Psoas muscle (tissue), 8 donors: ENCODE measurements at places on chromosomes 12 and 14. TPM values are rescaled to one million over a fixed set of nuclear protein-coding genes. Genes with fewer than 3 reads are reported as not detected.

- DNase-seq: no peak
- peaks cover 36% of the 10 kb centered on the region for H3K4me1 ChIP-seq
- H3K27ac ChIP-seq: no peak overlapping the region
These were observed 23.8 kb upstream of the POLR3B start for GRCh38 chr12:106333756-106334155.

DNA sequence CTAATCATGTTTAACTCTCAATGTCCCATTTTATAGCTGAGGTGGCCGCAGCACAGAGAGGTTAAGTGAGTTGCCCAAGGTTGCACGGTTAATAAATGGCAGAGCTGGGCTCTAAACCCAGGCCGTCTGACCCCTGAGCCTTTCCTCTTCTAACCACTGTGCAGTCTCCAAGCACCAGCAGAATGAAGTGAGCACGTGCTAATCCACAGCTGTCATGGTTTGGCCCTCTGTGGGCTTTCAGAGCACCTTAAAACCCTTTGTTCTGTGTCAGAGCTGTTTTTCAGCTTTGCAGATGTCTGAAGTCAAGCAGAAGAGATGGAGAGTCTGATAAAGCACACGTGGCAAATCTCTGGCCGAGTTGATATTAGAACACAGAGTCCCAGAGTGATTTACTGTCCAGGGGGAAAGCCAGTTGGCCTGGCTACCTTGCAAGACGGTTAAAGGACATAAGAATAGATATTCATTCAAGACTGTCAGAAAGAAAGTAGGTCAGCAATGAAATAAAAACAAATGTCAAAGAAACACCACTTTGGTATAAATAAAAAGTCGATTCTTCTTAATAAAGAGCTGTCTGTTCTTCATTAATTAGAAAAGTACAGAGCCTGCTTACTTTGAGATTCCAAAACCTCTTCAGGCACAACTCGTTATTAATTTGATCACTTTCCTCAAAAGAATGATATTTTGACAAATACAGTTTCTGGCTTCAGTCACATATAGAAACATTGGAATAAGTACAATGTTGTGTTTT, 107.3 kb downstream of the CRADD start:
- DNase-seq: peak; percentile 60
- no peaks in the 10 kb centered on the region for H3K27me3 ChIP-seq
- H3K36me3 ChIP-seq: no peaks in the 10 kb centered on the region
- peak overlapping the region; percentile 85 for H3K27ac ChIP-seq
- H3K4me1 ChIP-seq: peaks cover 53% of the 10 kb centered on the region

DNA sequence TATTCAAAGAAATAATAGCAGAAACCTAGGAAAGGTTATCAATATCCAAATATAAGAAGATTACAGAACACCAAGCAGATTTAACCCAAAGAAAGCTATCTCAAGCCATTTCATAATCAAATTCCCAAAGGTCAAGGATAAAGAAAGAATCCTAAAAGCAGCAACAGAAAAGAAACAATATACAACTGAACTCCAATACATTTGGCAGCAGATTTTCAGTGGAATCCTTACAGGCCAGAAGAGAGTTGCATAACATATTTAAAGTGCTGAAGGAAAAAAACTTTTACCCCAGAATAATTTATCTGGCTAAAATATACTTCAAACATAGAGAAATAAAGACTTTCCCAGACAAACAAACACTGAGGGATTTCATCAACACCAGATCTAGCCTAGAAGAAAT, 54.3 kb downstream of the DENND5B start:
- no peak for DNase-seq
- H3K4me3 ChIP-seq: no peak overlapping the region
- H3K36me3 ChIP-seq: no peaks in the 10 kb centered on the region
- H3K27me3 ChIP-seq: no peaks in the 10 kb centered on the region
- no peak overlapping the region for H3K27ac ChIP-seq

DNA sequence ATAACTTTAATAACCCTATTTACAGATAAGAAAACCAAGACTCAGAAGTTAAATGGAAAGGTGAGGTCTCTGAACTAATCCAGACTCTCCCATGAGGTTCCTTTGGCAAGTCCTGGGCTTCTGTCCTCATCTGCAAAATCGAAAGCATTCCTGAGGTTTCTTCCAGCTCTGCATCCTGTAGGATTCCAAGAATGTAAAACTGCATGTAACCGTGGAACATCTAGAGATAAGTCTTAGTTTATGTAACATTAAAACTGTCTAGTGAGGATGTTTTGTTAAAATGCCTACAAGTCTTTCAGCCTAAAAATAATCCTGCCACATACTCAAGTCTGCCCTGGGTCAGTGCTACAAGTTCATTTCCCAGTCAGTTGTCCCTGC, 7.3 kb upstream of the ITFG2 start:
- no peak overlapping the region for H3K4me3 ChIP-seq
- H3K27me3 ChIP-seq: no peaks in the 10 kb centered on the region
- no peak for DNase-seq
- H3K36me3 ChIP-seq: peaks cover 78% of the 10 kb centered on the region

- no peak overlapping the region for H3K27ac ChIP-seq
- H3K4me1 ChIP-seq: no peaks in the 10 kb centered on the region
- DNase-seq: no peak
- no peaks in the 10 kb centered on the region for H3K36me3 ChIP-seq
These were observed 14.3 kb upstream of the GTF2A1 start for GRCh38 chr14:81235096-81235495.

DNA sequence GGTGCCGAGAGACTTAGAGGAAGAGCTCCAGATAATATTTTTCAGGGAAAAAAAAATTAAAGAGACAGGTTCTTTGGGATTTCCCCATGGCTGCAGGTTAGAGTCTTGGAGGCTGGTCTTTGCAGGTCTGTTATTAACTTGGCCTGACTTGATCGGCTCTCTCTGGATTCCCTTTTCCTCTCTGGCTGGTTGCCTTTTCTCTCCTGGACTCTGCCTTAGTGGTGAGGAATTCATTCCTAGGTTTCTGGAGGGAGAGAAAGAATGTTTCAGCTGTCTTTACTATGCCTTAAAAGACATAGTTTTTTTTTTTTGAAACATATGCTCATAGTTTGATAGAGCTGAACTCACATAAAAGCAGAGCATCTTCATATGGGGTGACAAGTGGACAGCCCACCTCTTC, 336.3 kb downstream of the BMP4 start:
- no peak overlapping the region for H3K4me3 ChIP-seq
- no peaks in the 10 kb centered on the region for H3K4me1 ChIP-seq
- DNase-seq: no peak
- H3K27me3 ChIP-seq: peaks cover 2% of the 10 kb centered on the region
- H3K36me3 ChIP-seq: no peaks in the 10 kb centered on the region

DNA sequence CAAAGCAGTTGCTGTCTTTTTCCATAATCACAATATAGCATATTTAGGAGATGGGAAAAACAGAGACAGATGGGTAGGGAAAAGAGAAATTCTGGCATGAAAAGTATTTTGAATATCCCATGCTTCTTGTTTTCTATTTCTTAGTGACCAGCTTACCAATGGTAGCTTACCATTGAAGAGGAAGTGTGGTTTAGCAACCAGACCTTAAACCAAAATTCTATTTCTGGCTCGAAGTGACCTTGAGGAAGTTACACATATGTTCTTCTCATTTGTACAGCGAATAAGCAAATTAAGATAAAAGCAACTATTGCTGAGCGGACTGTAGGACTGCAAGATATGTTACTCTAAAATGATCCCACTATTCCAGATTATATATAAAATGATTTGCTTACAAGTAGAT, 82.9 kb downstream of the FGD4 start:
- DNase-seq: no peak
- peak overlapping the region; percentile 56 for H3K27ac ChIP-seq
- H3K4me1 ChIP-seq: peaks cover 41% of the 10 kb centered on the region

DNA sequence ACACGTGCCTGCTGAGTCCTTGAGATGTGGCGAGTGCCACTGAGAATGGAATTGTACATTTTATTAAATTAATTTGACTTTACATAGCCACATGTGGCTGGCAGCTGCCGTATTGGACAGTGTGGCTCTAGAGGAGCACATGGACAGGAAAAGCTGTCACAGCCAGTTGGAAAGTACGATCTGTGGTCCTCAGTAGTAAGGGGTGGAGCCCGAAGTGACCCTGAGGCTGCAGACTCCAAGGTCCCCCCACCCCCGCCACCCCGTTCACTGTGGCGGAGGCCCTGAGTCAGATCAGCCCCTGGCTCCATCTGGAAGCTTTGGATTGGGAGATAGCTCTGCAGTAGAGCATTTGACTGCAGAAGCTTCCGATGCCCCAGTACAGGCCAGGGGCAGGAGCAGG, 25.8 kb upstream of the BEGAIN start:
- no peak overlapping the region for H3K4me3 ChIP-seq
- H3K36me3 ChIP-seq: no peaks in the 10 kb centered on the region
- peaks cover 10% of the 10 kb centered on the region for H3K27me3 ChIP-seq
- H3K4me1 ChIP-seq: no peaks in the 10 kb centered on the region
- no peak for DNase-seq

GRCh38 chr12:82723891-82724290, 37.2 kb downstream of the TMTC2 start:
- no peaks in the 10 kb centered on the region for H3K36me3 ChIP-seq
- no peak overlapping the region for H3K4me3 ChIP-seq
- no peak for DNase-seq
- H3K27ac ChIP-seq: no peak overlapping the region
- H3K27me3 ChIP-seq: no peaks in the 10 kb centered on the region

DNA sequence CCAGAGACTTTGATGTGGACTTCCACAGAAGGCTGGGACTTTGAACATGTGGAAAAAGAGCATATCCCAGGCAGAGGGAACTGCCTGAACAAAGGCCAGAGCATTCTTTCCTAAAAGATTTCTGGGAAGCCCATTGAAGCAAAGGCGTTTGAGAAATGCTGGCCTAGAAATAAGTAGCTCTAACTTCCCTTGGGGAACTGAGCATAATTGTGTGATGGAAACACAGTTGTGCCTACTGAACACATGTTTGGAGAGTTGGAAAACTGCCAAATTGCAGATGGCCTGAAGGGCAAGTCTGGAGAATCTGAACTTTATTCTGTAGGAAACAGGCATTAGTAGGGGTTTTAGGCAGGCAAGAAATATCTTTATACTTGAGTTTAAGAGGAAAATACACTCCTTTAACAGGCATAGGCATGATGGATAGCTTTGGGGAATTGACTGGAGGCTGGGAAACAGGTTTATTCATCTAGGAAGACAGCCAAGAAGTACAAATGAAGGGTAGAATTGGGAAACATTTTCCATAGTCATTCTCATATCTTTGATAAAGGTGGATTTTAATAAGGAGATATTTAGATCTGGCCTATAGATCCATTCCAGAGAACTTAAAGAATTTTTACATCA, 134.1 kb downstream of the TPH2 start:
- no peaks in the 10 kb centered on the region for H3K4me1 ChIP-seq
- no peaks in the 10 kb centered on the region for H3K36me3 ChIP-seq
- no peaks in the 10 kb centered on the region for H3K27me3 ChIP-seq
- no peak overlapping the region for H3K4me3 ChIP-seq

- H3K36me3 ChIP-seq: peaks cover 14% of the 10 kb centered on the region
- H3K27me3 ChIP-seq: no peaks in the 10 kb centered on the region
- DNase-seq: no peak
These were observed 88.7 kb downstream of the RIC8B start for GRCh38 chr12:106863189-106863588.

- DNase-seq: no peak
- no peak overlapping the region for H3K27ac ChIP-seq
- H3K4me1 ChIP-seq: peaks cover 4% of the 10 kb centered on the region
- no peaks in the 10 kb centered on the region for H3K36me3 ChIP-seq
- H3K27me3 ChIP-seq: no peaks in the 10 kb centered on the region
- H3K4me3 ChIP-seq: no peak overlapping the region
These were observed 20.5 kb downstream of the FOXN4 start for GRCh38 chr12:109288571-109288970.

- H3K36me3 ChIP-seq: no peaks in the 10 kb centered on the region
- H3K4me3 ChIP-seq: no peak overlapping the region
- peaks cover 3% of the 10 kb centered on the region for H3K4me1 ChIP-seq
- H3K27me3 ChIP-seq: no peaks in the 10 kb centered on the region
- no peak for DNase-seq
- no peak overlapping the region for H3K27ac ChIP-seq
These were observed 34.1 kb upstream of the TUBA1C start for GRCh38 chr12:49230805-49231194.

DNA sequence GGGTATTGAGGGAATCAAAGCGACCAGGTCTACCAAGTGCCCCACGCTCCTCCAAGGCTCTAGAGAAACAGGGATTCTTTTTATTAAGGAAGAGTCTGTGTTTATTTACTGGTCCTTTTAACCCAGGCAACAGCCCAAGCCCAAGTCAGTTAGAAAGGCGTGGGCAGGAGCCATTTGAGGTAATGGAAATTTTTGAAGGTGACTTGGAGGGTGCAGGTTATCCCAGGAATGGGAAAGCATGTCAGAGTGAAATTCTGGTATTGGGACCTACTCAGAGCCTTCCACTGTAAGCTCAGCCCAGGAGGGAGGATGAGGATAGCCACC, 2.9 kb downstream of the SLC6A12 start:
- no peaks in the 10 kb centered on the region for H3K27me3 ChIP-seq
- no peak overlapping the region for H3K4me3 ChIP-seq
- H3K36me3 ChIP-seq: no peaks in the 10 kb centered on the region
- H3K4me1 ChIP-seq: no peaks in the 10 kb centered on the region
- no peak overlapping the region for H3K27ac ChIP-seq

DNA sequence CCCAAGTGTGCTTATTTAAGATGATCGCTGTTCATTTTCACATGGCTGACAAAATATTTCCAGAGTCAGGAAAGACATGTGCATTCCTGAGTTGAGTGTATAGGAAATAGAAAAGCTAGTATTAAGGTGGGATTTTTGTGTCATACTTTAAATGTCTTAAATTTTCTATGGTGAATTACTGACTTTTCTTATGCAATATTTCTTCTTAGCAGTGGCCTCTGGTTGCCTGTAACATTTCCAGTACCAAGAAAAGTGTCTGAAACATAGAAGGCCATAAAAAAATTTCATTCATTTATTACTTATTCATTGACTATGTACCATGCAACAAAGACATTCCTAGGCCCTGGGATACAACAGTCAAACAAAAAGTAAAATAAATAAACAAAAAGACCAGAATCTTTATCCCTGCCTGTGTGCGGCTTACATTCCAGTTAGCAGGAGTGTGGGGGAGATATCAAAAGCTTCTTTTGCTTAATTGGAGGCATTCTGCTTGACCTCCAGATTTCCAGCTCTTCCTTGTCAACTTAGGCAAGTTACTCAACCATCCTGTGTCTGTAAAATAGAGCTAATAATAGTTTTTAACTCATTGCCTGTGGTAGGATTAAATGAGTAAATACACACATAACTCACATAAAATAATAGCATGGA, 216.3 kb upstream of the FLRT2 start:
- H3K36me3 ChIP-seq: no peaks in the 10 kb centered on the region
- no peaks in the 10 kb centered on the region for H3K4me1 ChIP-seq
- H3K4me3 ChIP-seq: no peak overlapping the region
- no peaks in the 10 kb centered on the region for H3K27me3 ChIP-seq

DNA sequence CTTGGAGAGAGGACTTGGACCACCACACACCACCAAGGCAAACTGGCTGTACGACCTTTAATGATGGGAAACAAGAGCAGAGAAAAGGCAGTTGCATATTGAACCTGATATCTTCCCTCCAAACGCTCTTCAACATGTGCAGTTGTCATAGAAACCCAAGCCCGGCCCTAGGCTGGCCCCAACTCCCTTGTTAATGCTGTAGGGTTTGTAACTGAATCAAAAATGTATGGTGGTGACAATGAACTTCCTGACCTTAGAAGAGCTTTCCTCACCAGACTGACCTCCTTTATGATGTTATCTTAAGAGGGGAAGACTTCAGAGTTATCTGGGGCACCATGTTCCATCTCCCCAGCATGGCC, 12.3 kb downstream of the APOLD1 start:
- no peak for DNase-seq
- no peaks in the 10 kb centered on the region for H3K4me1 ChIP-seq
- H3K27ac ChIP-seq: no peak overlapping the region
- H3K4me3 ChIP-seq: no peak overlapping the region
- H3K36me3 ChIP-seq: no peaks in the 10 kb centered on the region

GRCh38 chr12:75560167-75560566, 48.8 kb upstream of the KRR1 start:
- no peaks in the 10 kb centered on the region for H3K4me1 ChIP-seq
- H3K4me3 ChIP-seq: no peak overlapping the region

The INHBC gene
- not detected for total RNA-seq

The ANG gene
- total RNA-seq: 1.8 TPM

The TGM1 gene
- total RNA-seq: 0.25 TPM

The CABP1 gene
- 4.8 TPM for total RNA-seq
